ENCODE measurements at places on chromosomes 7 and 10.

DNA sequence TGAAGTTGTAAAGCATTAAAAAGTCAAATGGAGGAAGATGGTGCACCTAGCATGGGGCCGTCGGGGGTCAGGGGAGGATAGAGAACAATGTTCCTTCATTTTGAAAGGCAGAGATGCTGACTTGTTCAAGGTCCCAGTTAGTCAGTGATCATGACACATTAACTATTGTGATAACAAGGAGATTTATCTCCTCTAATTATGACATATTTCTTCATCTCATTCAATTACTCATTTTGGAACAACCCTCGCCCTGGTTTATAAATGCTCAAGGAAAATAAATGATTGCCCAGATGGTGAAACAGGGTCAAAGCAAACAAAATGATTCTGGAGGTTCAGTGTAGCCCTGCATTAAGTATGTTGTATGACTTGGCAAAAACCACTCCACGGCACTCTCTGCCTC lies 106.2 kb downstream of the ITIH5 start:
- no peak for DNase-seq

- DNase-seq, result no peak
Measured at GRCh38 chr7:125347269-125347668, 417.6 kb upstream of the POT1 start.

GRCh38 chr10:81040940-81041339 lies 503.2 kb downstream of the SH2D4B start:
- no peak for DNase-seq

- DNase-seq, result no peak
Measured at GRCh38 chr7:99201027-99201426, 6.9 kb downstream of the KPNA7 start.

All from left kidney (tissue), 8 donors.